Central memory CD4-positive, alpha-beta T cell (primary cell): ENCODE measurements at places on chromosomes 6 and 20.

- DNase-seq: no peak
Measured at GRCh38 chr6:68559070-68559469, 76.0 kb upstream of the ADGRB3 start.

DNA sequence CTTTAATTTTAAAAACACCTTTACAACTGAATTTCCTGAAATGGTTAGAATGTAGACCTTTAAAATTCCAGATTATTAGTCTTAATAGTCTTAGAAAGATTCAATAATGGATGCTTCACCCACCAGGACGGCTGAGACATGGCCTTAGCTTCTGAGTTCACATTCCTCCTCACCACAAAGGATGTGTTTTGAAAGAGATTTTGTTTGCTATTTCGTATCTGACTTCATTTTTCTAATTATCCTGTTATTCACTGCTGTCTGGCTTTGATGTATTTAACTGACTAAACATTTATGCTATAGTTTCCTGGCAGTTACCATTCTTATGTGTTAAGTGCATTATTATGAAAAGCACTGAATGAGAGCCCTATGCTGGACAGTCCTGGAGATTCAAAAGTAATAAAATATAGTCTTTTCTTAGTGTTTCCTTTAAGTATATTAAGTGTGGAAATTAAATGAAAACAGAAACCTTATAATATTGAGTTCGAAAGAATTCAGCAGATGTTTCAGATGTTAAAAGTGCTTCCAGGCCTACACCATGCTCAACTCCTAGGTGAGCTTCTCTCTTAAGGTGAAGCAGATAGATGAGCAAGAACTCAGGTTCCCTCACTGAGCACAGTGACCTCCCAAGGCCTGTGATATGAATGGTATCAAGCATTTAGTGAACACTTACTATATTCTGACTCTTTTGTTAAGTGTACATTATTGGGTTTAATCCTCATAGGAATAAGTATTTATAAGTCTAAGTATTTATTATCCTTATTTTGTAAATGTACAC, 40.3 kb downstream of the MAP3K4 start:
- no peak for DNase-seq

- no peak for DNase-seq
Measured at GRCh38 chr6:136503303-136504029, 46.8 kb downstream of the MAP7 start.

- no peak for DNase-seq
Measured at GRCh38 chr6:103797738-103798137, 1062.0 kb downstream of the HACE1 start.

- peak; percentile 70 for DNase-seq
Measured at GRCh38 chr20:44643596-44644229, 7.8 kb downstream of the ADA start.

DNA sequence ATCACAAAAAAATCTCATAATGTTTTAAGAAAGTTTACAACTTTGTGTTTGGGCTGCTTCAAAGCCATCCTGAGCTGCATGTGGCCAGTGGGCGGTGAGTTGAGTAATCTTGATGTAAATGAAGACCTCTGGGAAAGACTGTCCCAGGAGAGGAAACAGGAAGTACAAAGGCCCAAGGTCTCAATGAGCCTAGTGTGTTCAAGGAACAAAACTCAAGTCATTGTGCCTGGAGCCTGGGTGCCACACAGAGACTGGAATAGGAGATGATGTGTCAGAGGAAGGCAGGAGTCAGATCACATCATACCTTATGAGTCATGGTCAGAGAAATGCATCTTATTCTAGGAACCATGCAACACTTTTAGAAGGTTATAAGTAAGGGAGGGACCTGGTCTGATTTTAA, 51.5 kb downstream of the COL19A1 start:
- DNase-seq: no peak

DNA sequence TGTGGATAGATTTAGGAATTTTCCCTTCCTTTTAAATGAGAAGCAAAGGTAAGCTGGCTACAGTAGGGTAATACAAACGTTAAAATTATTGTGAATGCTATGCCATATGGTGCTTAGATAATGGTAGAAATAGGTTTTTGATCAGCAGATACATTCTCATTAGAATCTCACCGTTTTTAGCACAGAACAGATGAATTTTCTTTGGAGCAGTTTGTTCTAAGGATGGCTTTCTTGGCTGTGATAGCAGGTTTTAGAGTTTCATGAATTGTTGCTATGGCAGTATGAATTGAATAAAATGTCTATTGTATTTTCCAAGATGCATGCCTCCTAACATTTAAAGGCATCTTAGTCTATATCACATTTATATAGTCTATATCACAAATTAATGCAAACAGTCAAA, 1394.5 kb downstream of the EPHA7 start:
- DNase-seq: no peak

GRCh38 chr6:609905-610304, 47.0 kb downstream of the HUS1B start:
- no peak for DNase-seq

- no peak for DNase-seq
Measured at GRCh38 chr6:109051301-109052017, 43.2 kb downstream of the SESN1 start.

- no peak for DNase-seq
Measured at GRCh38 chr6:89073014-89073620, 7.4 kb upstream of the PNRC1 start.

- DNase-seq: no peak
Measured at GRCh38 chr20:21681922-21682318, 23.5 kb upstream of the PAX1 start.

- DNase-seq: no peak
Measured at GRCh38 chr6:24425091-24425490, 22.4 kb downstream of the MRS2 start.

DNA sequence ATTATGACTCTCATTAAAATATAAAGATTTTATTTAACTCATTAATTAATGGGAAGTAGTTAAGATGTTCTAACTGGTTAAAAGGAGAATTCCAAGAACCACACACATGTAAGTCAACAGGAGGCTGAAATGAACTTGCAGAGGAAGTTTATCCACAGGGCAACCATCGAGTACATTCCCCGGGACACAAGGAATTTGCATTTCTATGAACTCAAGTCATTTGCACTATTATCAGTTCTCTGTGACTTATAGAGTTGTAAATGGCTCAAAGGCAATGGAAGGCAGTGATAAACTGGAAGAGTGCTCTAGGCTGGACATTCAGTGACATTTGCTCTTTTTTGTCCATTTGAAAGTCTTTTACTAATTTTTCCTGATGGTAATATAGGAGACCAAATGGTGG, 97.4 kb downstream of the SNX5 start:
- no peak for DNase-seq

DNA sequence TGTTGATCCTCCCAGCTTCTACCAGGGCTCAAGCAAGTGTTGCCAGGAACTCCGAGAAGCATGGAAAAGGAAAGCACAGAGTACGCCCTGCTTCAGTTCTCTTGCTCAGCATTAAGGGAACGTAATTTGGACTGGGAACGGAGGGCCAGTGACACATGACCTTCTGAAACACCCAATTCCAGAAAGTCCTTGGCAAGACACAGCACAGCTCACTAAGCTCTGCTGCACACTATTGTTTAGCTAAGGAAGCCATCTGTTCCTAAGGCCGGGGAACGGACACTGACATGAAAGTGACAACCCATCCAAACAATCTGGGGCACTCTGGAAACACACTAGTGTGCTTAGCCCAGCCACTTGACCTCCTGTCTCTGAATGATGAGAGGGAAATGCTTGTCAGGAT, 56.9 kb upstream of the NXT1 start:
- DNase-seq: no peak

DNA sequence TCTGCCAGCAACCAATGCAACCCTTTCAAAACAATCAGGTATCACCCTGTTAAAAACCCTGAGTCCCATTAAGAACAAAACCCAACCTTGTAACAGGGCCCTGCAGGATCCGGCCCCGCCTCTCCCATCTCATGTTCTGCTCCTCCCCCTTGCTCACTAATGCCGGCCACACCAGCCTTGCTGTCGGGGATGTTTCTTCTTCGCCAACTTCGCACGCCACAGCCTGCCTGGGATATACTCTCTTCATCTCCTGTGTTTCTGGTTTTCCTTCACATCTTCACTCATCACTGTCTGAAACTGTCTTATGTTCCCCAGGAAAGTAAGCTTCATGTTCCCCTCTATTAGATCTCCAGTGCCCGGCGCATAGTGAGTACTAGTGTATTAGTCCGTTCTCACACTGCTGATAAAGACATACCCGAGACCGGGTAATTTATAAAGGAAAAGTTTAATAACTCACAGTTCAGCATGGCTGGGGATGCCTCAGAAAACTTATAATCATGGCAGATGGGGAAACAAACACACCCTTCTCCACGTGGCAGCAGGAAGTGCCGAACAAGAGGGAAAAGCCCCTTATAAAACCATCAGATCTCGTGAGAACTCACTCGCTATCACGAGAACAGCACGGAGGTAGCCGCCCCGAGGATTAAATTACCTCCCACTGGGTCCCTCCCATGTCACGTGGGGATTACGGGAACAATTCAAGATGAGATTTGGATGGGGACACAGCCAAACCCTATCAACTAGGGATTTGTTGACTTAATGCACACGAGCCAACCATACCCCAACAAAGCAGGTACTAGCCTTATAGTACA, 5.1 kb downstream of the TP53RK start:
- no peak for DNase-seq

DNA sequence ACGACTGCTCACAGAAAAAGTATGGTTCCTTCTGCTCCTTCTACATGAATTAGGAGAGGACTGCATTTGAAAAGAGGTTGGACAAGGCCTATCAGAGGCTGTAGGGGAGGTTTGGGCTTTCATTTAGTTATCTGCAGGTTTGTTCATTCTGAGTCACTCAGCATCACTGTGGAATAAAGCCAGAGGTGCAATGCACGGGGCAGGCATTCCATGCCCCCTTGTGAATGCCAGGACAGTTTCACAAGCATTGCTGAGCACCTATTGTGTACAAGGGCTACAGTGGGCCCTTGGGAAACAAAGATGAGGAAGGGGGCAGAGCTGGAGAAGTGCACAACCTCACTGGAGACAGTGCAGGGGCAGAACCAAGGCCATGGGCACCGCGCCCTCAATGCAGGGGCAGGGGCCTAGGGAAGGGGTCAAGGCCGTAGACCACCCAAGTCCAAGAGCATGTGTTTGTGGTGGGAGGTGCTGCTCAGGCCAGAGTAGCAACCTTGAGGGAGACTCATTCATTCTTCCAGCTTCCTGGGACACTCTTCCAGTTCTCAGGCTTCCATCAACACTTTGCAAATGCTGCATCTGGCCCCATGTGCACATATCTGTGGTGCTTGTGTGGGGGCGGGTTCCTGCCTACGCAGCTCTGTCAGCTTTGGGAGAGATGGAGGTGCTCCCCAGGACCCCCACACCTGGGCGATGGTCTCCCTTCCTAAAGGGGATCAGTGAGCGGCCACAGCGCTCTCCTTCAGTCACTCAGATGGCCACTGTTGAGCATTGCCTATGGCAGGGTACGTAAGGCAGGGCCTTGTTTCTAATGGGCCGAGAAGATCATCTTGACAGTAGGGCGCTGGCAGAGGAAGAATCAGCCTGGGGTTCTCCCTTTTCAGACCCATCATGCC, 204.5 kb downstream of the SYNDIG1 start:
- no peak for DNase-seq

GRCh38 chr6:5730585-5731263, 276.0 kb downstream of the NRN1 start:
- no peak for DNase-seq

DNA sequence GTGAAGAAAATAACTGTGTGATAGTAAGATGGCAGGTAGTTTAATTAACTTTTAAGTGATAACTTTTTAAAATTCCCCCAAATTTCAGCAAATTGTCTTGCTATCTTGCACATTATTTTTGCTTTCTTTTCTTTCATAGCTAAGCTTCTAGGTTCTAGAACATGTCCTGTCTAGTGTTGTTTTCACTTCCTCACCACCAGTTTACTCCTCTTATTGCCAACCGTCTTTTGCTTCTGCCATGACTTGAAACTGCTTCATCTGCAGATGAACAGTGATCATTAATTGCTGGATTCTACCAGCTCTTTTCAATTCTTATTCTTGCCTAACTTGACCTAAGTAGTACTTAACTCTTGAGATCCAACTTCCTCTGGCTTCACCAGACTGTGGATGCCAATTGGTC, 137.8 kb downstream of the CENPW start:
- DNase-seq: no peak

DNA sequence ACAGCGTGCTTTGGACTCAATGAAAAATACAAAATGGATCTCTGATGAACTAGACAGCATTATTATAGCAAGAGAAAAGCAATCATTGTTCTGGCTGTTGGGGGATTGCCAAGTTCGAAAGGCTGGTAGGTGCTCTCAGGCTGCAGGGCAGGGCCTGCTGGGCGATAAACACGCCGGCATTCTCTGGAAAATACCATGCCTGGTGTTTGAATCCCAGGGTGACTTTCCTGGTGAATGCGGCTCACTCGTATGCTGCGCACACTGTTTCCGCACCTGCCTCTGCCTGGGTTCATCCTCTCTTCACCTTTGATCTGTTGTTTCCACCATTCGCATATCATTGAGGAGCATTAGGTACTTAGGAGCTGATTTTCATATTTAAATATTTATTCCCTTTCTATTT, 37.4 kb downstream of the GCNT2 start:
- no peak for DNase-seq

DNA sequence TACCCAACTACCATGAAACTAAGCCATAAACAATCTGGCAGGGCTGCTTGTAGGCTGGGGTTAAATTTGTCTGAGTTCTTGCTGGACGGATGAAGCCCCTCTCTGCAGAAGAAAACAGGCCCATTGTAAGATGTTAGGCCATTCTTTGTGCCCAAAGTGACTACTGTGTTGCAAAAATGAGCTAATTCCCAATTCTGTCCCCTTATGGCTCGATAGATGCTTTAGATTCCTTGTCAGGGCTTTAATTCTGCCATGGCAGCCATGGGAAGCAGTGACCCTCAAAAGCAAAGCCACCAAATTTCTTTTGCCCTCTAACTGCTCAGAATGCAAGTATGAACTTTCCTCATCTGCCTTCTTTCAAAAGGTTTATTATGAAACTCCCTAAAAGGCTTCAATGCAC, 45.2 kb downstream of the LAMA4 start:
- no peak for DNase-seq

DNA sequence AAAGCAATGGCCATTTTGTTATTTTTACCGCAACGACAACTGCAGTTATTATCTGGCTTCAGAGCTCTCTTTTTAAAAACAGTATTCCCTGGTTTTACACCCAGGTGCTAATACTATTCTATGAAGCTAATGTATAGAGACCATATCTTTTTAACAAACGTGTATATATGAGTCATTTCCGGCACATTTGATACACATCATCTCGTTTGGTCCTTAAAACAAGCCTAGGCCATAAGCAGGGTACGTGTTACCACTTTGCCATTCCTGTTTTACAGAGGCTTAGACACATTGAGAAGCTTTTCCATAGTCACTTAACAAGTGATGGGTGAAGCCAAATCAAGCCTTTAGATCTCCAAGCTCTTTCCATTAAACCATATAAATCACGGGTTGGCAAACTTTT, 5.5 kb downstream of the TRAF3IP2 start:
- DNase-seq: no peak
